Occipital lobe (tissue), 3 donors: ENCODE measurements at places on chromosomes 16 and 17. TPM values are rescaled to one million over a fixed set of nuclear protein-coding genes. Genes with fewer than 3 reads are reported as not detected.

CD300C gene
- total RNA-seq: 0.31 TPM

HSD3B7 gene
- total RNA-seq: 2.5 TPM

- no peak for DNase-seq
These were observed 6.8 kb upstream of the ACSM1 start for GRCh38 chr16:20704281-20704680.

- DNase-seq: no peak
These were observed 6.8 kb downstream of the HSBP1 start for GRCh38 chr16:83814659-83814985.

TP53TG3C gene
- total RNA-seq: not detected

CHAD gene
- not detected for total RNA-seq

GRCh38 chr17:5331506-5331905, 49.4 kb downstream of the RABEP1 start:
- no peak for DNase-seq

DNA sequence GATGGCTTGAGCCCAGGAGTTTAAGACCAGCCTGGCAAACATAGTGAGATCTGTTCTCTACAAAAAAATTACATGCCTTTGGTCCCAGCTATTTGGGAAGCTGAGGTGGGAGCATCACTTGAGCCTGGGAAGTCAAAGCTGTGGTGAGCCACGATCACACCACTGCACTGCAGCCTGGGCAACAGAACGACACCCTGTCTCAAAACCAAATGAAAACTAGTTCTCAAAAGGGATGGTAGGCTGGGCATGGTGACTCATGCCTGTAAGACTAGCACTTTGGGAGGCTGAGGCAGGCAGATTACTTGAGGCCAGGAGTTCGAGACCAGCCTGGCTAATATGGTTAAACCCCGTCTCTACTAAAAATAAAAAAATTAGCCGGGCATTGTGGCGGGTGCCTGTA, 31.1 kb downstream of the PPM1D start:
- DNase-seq: no peak

GRCh38 chr16:13021996-13022395, 120.6 kb downstream of the SHISA9 start:
- DNase-seq: peak; percentile 12
